Body of pancreas (tissue), 4 donors: ENCODE measurements at places on chromosomes 7 and 10. TPM values are rescaled to one million over a fixed set of nuclear protein-coding genes. Genes with fewer than 3 reads are reported as not detected.

GRCh38 chr7:111137296-111138192 is 46.6 kb downstream of the LRRN3 start:
- DNase-seq, result no peak

DNA sequence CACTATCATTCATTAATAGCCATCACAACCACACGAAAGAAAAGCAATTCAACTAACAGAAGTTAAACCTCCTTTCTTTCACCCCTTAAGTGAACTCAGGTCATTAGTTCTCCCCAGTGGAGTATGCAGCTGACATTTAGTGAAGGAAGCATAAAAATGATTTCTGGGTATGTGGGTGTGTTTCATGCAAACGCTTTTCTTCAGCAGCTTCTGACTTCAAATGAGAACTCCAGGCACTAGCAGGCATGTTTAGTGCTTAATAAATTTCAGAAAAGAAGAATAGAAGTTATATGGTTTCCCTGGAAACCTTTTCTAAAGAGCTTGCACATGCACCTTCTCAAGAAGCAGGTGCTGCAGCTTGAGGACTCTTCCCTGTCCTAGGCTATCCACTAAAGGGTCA is 62.5 kb downstream of the PIK3CG start:
- no peak for DNase-seq

DNA sequence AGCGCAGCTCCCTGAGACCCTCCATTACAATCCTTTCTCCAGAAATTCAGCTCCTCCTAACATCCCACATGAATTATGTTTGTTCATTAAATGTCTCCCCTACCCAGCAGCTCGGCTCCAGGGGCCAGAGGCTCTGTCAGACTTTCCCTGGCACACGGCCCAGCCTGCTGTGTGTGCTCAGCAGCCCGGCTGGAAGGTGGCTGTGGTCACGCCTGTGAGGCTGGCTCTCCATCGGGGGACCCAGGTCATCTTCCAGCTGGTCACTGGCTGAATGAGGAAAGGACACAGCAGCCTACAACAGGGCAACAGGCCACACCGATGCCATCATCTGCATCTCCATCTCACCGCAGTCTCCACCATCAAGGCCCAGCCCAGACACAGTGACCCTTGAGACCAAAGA is 219.8 kb downstream of the MAD1L1 start:
- DNase-seq, result no peak

Gene PSMC2
- 27.0 TPM for total RNA-seq

Gene RGS10
- total RNA-seq, result 13.2 TPM

Gene CYP3A5
- total RNA-seq, result 170 TPM

GRCh38 chr10:106592396-106592795 is 572.1 kb downstream of the SORCS1 start:
- DNase-seq, result no peak

Gene ZFAND2A
- total RNA-seq, result 17.8 TPM

DNA sequence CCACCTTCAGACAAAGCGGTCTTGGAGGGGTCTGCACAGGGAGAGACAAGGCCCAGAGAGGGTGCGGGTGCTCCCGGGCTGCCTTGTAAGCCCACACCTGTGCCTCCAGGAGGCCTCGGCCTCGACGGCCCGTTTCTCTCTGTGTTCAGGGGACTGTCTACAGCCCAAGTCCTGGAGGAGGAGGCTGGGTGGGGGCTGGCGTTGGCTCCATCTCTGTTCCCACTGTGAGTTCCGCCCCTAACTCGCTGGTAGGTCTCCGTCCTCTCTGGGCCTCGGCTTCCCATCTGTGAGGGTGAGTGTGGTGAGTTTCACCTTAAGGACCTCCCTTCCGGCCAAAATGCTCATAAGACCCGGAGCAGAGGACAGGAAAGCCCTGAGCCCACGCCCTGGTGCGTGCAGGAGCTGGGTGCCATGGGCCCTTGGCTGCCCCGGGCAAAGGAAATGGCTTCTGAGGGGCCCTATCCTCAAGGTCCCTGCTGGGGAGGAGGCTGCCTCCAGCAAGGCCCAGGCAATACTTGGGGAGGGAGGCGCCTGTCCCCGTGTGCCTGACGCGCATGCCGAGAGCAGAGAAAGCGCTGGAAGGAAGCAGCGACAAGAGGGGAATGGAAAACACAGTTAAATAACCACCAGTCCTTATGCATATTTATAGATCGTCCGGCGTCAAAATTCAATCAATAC is 276.8 kb downstream of the ELFN1 start:
- no peak for DNase-seq

Gene TLX1
- total RNA-seq, result 0.52 TPM

Gene ASB13
- total RNA-seq, result 7.6 TPM

GRCh38 chr10:23438547-23439451 is at the start of gene OTUD1:
Gene OTUD1 (plus strand): TSS chr10:23439075. CDS start chr10:23439458, 383 bp downstream.
- DNase-seq, result peak; percentile 97

- DNase-seq, result no peak
These were observed 5.1 kb downstream of the DDIT4 start for GRCh38 chr10:72278668-72279393.

- DNase-seq, result no peak
These were observed 283.5 kb downstream of the THSD7A start for GRCh38 chr7:11548532-11548931.

DNA sequence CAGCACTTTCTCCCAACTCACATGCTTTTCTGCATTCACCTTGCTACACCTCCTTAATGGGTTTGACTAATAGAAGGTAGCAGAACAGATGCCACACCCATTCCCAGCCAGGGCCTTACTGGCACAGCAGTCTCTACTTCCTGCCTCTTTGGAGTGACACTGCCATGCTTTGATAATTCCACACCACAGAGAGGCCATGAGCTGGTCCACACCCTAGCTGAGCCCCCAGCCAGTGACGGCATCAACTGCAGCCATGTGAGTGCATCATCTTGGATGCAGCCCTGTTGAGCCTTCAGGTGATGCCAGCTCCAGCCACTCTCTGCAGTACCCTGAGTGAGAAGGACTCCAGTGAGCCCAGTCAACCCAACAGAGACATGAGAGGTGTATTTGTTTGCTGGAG is 27.5 kb upstream of the EZH2 start:
- DNase-seq, result no peak

Gene KCND2
- total RNA-seq, result 0.66 TPM

Gene CFAP69
- total RNA-seq, result 26.4 TPM

GRCh38 chr7:22728401-22729029 is 1.5 kb downstream of the IL6 start:
- DNase-seq, result no peak

DNA sequence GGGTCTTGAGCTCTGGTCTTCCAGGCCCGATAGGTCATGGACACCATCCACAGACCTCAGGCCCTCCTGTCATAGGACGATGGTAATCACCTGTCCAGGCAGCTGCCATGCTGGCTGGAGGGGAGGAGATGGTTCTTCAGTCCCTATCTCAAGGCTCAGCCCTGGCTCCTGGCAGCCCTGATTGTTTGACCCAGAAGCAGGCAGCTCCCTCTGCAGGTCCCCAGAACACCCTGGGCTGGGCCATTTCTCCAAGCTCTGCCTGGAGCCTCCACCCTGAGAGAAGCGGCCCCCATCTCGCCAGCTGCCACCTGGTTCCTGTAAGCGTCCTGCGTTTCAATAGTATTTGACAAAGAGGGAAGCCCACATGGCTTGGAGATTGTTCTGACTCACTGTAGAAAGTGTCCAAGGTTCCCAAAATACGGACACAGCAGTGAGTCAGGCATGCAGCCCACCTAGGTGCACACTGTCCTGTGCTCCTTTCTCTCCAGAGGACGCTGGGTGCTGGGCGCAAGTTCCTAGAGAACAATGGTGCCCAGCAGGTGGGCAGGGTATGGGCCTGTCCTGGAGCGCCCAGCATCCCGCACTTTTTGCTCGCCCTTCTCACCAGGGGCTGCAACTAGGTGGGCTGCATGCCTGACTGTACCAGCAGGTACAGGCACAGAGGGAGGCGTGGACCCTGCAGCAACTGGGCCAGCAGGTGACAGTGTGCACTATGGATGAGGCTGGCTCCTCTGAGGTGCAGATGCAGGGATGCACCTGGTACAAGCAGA is 72.4 kb upstream of the EBF3 start:
- no peak for DNase-seq

DNA sequence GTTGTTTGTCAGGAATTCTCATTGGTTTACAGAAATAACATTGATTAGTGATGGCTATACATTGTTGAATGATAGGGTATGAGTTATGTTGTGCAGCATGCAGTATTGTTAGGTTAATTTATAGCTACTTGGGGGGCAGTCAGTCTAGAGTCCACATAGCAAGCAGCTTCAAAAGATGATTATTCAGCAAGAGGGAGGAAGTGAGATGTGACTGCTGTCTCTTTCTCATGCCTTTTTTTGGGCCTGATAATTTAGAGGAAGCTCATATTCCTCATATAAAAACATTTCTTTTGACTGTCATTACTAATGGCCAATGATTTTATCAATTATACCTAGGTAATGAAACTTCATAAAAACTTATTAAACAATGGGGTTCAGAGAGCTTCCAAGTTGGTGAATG is 3.4 kb upstream of the TBRG4 start:
- no peak for DNase-seq

- DNase-seq, result no peak
These were observed 111.3 kb downstream of the ITGB8 start for GRCh38 chr7:20441991-20442441.

Gene SPDYE1
- total RNA-seq, result not detected

Gene CYP3A7
- total RNA-seq, result 1.3 TPM
